ENCODE measurements at places on chromosomes 7 and 10. TPM values are rescaled to one million over a fixed set of nuclear protein-coding genes. Genes with fewer than 3 reads are reported as not detected.

Gene VWA2
- 2.2 TPM for total RNA-seq

Gene STAG3
- total RNA-seq = 1.9 TPM

Gene SRGN
- 57.1 TPM for total RNA-seq

Gene BICC1
- total RNA-seq = 12.8 TPM

DNA sequence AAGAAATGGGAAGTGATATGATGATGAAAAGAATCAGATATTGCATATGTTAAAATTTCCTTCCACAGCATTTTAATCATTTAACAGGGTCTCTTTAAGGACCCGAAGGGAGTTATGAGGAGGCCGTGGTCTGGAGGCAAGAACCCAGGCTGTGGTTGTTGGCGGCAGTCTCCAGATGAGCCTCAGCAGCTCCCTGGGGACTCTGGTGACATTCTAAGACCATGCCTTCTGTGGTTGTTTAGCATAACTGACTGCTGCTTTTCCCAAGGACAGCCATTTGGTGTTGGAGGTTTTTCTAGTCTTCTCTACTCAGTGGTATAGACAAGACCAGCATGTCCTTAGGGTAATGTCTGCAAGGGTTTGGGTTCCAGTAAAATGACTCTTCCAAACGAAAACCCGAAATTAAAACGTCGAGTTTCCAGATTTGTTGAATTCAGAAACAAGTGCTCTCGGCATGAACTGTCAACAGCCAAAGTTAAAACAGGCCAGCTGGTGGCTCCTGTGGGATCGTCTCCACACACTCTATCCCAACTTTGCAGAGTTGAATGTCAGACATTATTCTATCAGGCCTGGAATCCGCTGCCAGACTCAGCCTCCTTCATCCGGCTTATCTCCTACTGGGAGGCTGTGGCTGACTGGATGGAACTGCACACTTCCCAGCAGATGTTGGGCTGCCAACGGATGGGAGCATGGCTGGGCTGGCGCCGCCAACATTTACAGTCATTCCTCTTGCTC, 183.1 kb downstream of the TAX1BP1 start:
- peak; percentile 80 for DNase-seq

GRCh38 chr7:101743241-101743994, 74.0 kb upstream of the CUX1 start:
- peak; percentile 74 for DNase-seq

Gene DNAJC2
- 15.6 TPM for total RNA-seq

GRCh38 chr7:81937091-81937490, 167.2 kb upstream of the HGF start:
- peak; percentile 60 for DNase-seq

GRCh38 chr10:96834120-96834519, 2.0 kb downstream of the LCOR start:
- DNase-seq = peak; percentile 16

GRCh38 chr10:102599565-102600327, 44.5 kb upstream of the TRIM8 start:
- peak; percentile 92 for DNase-seq

GRCh38 chr10:80855348-80855971, 317.8 kb downstream of the SH2D4B start:
- DNase-seq = no peak

- DNase-seq = no peak
These were observed 25.2 kb downstream of the ADAP1 start for GRCh38 chr7:929311-929711.

All from umbilical cord (tissue), 2 donors.